ENCODE measurements at places on chromosomes 2 and 18.

- DNase-seq: no peak
Measured at GRCh38 chr2:42874949-42875801, 82.8 kb upstream of the HAAO start.

GRCh38 chr2:69933839-69934613, 19.1 kb downstream of the MXD1 start:
- no peak for DNase-seq

- no peak for DNase-seq
Measured at GRCh38 chr2:205438241-205438640, 244.1 kb upstream of the NRP2 start.

DNA sequence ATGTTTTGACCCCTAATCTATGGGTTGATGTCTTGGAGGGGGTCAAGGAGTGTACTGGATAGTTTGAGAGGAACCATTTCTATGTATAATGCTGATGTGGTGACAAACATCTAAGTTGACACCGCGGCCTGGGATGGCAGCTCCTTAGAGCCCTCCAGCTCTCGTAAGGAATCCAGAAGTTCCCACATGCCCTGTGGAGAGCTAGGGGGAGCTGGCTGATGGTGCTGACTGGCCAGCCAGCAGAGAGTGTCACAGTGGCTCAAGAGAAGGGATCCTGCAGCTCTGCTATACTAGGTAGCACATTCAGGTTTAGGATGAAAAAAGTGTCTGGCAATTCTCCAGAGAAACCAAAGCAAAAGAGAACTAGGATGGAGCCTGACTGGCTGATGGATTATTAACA, 842.2 kb upstream of the VRK2 start:
- DNase-seq: no peak

DNA sequence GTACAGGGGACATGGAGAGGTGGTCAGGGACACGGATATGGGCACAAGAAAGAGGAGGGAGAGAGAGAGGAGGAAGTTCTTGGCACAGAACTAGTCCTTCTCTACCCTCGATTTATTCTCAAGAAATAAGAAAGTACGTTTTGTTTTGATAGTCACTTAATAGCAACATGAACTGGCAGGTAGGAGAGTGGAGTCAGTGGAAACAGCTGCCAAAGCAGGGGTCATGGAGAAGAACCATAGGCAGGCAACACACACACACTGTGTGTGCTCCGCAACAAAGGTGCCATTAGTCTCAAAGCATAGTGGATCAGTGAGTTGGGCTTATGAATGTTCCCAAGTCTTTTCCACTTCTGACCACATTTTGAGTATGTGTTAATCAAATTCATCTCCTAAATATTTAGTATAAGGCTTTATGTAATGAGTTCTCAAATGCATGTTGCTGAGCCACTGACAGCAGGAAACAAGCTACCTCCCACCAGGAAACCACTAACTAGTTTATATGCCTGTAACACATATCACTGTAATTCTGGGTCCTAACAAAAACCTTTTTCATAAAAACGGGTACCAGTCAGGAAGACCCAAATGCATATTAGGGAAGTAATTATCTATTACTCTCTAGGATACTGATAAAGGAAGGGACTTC, 41.1 kb downstream of the IWS1 start:
- no peak for DNase-seq

DNA sequence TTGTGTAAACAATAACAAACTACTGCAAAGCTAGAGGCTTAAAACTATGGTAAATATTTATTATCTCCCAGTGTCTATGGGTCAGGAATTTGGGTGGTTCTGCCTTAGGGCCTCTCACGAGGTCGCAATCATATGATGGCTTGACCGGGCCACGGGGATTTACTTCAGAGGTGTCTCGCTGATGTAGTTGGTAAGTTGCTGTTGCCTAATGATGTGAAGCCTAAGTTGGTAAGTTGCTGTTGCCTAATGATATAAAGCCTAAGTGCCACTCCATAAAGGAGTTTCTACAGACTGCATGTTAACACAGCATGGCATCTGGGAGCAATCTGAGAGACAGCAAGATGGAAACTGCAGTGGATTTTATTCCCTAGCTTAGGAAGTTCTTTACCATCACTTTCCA, 35.8 kb downstream of the FMNL2 start:
- DNase-seq: no peak

DNA sequence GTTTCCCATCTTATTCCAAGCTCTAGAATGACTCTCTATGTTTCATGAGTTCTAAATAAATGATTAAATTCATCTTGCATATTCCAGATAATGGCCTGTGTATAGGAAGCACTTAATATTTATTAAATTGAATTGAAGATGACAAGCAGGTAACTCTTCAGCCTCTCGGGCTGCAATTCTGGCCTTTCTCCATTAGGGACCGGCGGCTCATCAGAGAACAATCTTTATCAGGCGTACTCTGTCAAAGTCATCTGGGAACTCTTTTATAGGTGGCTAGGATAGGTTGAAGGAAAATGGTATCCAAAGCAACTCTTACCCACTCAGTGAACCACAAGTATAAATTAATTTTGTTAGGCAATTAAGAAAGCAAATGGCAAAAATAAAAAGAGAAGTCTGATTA, 308.5 kb downstream of the NOL4 start:
- no peak for DNase-seq
